Thyroid gland (tissue), 4 donors: ENCODE measurements at places on chromosomes 4 and X. TPM values are rescaled to one million over a fixed set of nuclear protein-coding genes. Genes with fewer than 3 reads are reported as not detected.

Gene NPY1R
- 6.4 TPM for total RNA-seq

DNA sequence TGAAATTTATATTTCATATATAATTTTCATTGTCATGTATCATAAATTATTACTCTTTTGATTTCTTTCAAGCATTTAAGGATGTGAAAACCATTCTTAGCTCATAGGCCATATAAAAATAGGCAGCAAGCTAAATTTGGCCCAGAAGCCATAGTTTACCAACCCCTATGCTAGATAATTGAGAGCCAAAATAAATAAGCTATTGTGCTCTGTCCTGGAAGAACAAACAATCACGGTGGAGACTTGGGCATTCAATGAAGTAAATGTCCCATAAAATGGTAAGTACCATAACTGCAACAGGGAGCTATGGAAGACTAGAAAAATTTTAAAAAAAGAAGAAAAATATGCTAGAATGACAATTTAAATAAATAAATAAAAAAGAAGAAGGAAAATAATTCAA lies 60.9 kb upstream of the PACRGL start:
- no peaks in the 10 kb centered on the region for H3K36me3 ChIP-seq
- H3K27me3 ChIP-seq = no peaks in the 10 kb centered on the region
- no peak overlapping the region for H3K27ac ChIP-seq
- H3K4me3 ChIP-seq = no peak overlapping the region

DNA sequence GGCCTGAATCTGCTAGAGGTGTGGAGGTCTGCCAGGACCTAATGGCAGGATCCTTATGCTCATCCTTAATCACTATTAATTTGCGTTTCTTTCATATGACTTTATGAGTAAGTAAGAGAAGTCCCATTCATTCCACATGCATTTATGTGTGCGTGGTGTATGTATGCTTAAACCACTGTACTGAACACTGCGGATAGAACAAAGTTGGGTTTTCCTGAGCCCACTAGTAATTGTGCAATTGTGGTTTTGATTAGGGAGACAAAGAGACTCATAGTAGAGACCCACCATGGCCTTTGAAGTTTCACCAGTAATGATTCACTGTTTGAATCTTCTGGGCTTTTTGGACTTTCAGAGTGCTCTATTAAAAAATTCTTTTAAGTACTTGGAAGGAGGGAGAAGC lies 498.5 kb upstream of the DIPK2B start:
- H3K27ac ChIP-seq = no peak overlapping the region
- no peaks in the 10 kb centered on the region for H3K27me3 ChIP-seq
- no peaks in the 10 kb centered on the region for H3K36me3 ChIP-seq
- no peaks in the 10 kb centered on the region for H3K4me1 ChIP-seq
- no peak for DNase-seq

DNA sequence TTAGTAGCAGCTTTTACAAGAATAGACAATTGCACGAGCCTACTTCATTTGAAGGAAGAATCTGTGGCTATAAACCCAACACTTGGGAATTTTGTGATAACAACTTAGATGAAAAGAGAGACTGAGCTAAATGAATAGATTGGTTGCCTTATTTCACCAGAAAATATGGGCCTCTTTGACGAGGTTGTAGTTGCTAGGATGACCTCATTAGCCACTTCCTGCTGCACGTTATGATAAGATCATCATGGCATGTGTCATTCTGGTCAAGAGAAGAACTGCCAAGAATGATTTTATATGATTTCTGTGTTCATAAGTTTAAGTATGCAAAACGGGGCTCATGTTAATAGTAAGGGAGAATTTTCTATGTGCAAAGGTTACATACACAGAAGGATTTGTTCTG lies 321.9 kb upstream of the GIMD1 start:
- H3K27me3 ChIP-seq = no peaks in the 10 kb centered on the region
- H3K27ac ChIP-seq = no peak overlapping the region
- no peaks in the 10 kb centered on the region for H3K36me3 ChIP-seq
- DNase-seq = no peak
- H3K4me1 ChIP-seq = no peaks in the 10 kb centered on the region

- H3K27me3 ChIP-seq = no peaks in the 10 kb centered on the region
- no peak overlapping the region for H3K4me3 ChIP-seq
- DNase-seq = no peak
- H3K4me1 ChIP-seq = no peaks in the 10 kb centered on the region
Measured at GRCh38 chr4:159298502-159298901, 195.6 kb downstream of the RAPGEF2 start.

Gene STK32B
- 6.1 TPM for total RNA-seq

DNA sequence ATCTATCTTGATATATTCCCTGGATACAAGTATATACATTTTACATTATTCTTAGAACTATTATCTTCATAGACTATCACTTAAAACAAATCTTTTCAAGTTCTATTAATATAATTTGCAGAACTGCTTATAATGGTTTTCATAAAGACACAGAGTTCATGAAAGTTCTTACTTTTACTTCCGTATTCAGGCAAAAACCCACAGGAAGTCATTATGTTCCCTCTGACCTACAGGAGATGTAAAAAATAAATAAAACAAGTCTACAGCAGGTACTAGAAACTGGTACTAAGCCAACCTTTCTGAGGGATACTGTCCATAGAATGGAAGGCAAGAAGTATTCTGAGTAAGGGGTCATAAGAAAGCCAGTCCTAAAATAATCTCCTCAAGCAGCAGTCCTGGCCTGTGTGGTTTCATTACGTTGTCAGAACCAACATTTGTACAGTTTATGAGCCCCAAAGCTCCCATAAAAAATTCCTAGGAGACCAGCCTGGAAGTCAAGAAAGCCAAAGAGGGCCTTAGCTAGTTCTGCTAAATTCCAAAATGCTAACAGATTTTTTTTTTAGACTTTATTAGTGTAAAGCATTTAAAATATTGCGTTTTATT lies 68.6 kb downstream of the CAMK2D start:
- no peak for DNase-seq
- H3K4me3 ChIP-seq = no peak overlapping the region
- peaks cover 7% of the 10 kb centered on the region for H3K4me1 ChIP-seq
- H3K36me3 ChIP-seq = no peaks in the 10 kb centered on the region
- no peak overlapping the region for H3K27ac ChIP-seq

Gene DDX53
- total RNA-seq = not detected

DNA sequence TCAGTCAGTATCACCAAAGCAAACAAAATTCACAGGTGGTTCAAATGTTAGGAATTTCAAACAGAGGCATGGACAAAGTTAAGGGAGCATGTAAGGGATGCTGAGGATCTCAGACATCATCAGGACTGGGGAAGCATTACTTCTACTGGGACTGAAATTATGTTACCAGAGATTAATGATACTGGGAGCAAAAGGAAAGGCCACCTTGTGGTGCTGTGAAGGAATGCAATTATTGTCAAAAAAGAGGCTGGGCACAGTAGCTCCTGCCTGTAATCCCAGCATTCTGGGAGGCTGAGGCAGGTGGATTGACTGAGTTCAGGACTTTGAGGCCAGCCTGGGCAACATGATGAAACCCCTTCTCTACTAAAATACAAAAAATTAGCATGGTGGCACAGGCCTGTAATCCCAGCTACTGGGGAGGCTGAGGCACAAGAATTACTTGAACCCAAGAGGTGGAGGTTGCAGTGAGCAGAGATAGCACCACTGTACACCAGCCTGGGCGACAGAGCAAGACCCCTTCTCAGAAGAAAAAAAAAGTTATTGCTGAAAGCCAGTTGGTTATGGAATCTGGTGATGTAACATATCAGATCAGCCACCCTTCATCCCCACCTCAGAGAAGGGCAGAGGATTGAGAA lies 954.3 kb downstream of the PCDH7 start:
- H3K27ac ChIP-seq = no peak overlapping the region
- H3K4me3 ChIP-seq = no peak overlapping the region
- H3K4me1 ChIP-seq = no peaks in the 10 kb centered on the region
- H3K36me3 ChIP-seq = no peaks in the 10 kb centered on the region
- no peaks in the 10 kb centered on the region for H3K27me3 ChIP-seq

DNA sequence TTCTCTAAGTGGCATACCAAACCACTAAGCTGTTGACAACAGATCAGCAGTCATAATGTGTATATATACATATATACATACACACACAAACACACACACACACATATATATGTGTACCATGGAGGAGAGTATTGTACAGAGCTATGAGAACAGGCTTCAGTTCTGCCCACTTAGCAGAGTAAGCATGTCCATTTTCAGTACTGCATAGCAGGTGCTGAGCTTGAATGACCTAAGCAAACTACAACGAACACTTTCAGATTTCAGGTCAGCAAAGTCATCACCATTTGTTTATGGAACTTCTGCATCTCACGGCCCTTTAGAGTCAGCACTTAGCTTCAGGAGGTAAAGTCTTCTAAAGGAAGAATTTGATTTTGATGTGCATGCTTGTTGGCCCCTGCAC lies 735.8 kb upstream of the ATOH1 start:
- no peaks in the 10 kb centered on the region for H3K4me1 ChIP-seq
- H3K27me3 ChIP-seq = no peaks in the 10 kb centered on the region
- no peak for DNase-seq
- no peak overlapping the region for H3K4me3 ChIP-seq

- no peaks in the 10 kb centered on the region for H3K4me1 ChIP-seq
- H3K36me3 ChIP-seq = no peaks in the 10 kb centered on the region
- H3K27ac ChIP-seq = no peak overlapping the region
- no peaks in the 10 kb centered on the region for H3K27me3 ChIP-seq
- H3K4me3 ChIP-seq = no peak overlapping the region
Measured at GRCh38 chr4:164307262-164307661, 446.7 kb upstream of the SMIM31 start.

GRCh38 chr4:8282134-8282641 lies 12.6 kb downstream of the HTRA3 start:
- H3K4me3 ChIP-seq = no peak overlapping the region
- H3K36me3 ChIP-seq = no peaks in the 10 kb centered on the region
- H3K4me1 ChIP-seq = peaks cover 10% of the 10 kb centered on the region
- no peak overlapping the region for H3K27ac ChIP-seq
- no peaks in the 10 kb centered on the region for H3K27me3 ChIP-seq

DNA sequence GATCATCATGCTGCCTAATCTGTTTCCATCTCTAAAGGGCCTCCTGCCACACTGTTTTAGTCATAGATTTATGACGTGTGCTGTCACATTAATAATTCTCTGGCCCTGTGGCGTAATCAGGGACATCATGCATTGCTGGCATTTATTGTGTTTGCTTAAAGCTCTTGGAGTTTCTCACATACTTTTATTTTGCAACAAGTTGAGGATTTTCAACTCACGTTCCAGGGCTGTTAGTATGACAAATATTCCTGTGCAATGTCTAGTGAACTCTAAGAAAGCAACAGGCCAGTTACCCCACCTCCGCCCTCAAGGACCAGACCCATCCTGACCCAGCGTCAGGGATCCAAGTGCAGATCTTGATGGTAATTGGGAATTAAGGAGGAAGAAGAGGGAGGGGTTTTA lies 7.8 kb upstream of the PIGA start:
- no peaks in the 10 kb centered on the region for H3K4me1 ChIP-seq
- no peaks in the 10 kb centered on the region for H3K27me3 ChIP-seq
- H3K4me3 ChIP-seq = no peak overlapping the region
- no peaks in the 10 kb centered on the region for H3K36me3 ChIP-seq
- H3K27ac ChIP-seq = no peak overlapping the region

Gene BCLAF3
- total RNA-seq = 16.7 TPM

- H3K27me3 ChIP-seq = no peaks in the 10 kb centered on the region
- H3K27ac ChIP-seq = no peak overlapping the region
- no peaks in the 10 kb centered on the region for H3K4me1 ChIP-seq
Measured at GRCh38 chr4:170336238-170336775, 246.6 kb upstream of the AADAT start.

DNA sequence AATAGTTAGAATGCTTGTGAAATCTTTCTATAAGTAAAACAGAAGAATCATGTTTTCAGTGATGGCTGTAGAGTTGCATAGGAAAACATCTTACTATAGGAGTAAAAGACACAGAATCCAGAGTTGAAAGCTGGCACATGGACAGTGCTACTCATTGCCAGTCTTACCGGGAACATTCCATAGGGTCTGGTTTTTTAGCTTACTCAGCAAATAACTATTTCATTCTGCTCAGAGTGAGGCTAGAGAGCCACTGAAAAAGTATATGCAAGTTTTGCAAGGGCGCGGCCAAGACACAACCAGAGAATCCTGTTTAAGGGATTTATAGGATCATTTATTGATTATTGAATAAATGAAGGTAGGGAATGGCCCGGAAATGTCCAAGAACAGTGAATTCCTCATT lies 60.3 kb downstream of the MTHFD2L start:
- no peaks in the 10 kb centered on the region for H3K27me3 ChIP-seq
- no peak overlapping the region for H3K27ac ChIP-seq
- DNase-seq = no peak
- no peaks in the 10 kb centered on the region for H3K4me1 ChIP-seq
- no peaks in the 10 kb centered on the region for H3K36me3 ChIP-seq

GRCh38 chr4:1705732-1706131 lies 6.4 kb downstream of the SLBP start:
- no peaks in the 10 kb centered on the region for H3K27me3 ChIP-seq
- H3K36me3 ChIP-seq = no peaks in the 10 kb centered on the region
- peaks cover 14% of the 10 kb centered on the region for H3K4me1 ChIP-seq
- no peak for DNase-seq
- no peak overlapping the region for H3K4me3 ChIP-seq

Gene RHOXF2B
- not detected for total RNA-seq
